ENCODE measurements at places on chromosomes 16 and 17. TPM values are rescaled to one million over a fixed set of nuclear protein-coding genes. Genes with fewer than 3 reads are reported as not detected.

HS3ST6 gene
- not detected for total RNA-seq

CRHR1 gene
- total RNA-seq: not detected

GDPD3 gene
- total RNA-seq: 8.7 TPM

MAP2K6 gene
- total RNA-seq: 10.7 TPM

ST6GALNAC1 gene
- total RNA-seq: 2.0 TPM

CD300LG gene
- not detected for total RNA-seq

METTL9 gene
- 79.7 TPM for total RNA-seq

RGS11 gene
- total RNA-seq: 0.34 TPM

OTOP2 gene
- total RNA-seq: not detected

C17orf50 gene
- not detected for total RNA-seq

ABI3 gene
- total RNA-seq: 44.0 TPM

FBXO39 gene
- 1.6 TPM for total RNA-seq

UMOD gene
- not detected for total RNA-seq

ZNF597 gene
- 2.2 TPM for total RNA-seq

SLC47A2 gene
- not detected for total RNA-seq

FOXN1 gene
- total RNA-seq: not detected

SLC16A6 gene
- 5.3 TPM for total RNA-seq

PITPNM3 gene
- total RNA-seq: 0.50 TPM

GP1BA gene
- total RNA-seq: not detected

ABCA10 gene
- 0.64 TPM for total RNA-seq

TBC1D3 gene
- not detected for total RNA-seq

TP53 gene
- total RNA-seq: 195 TPM

PRSS8 gene
- 0.18 TPM for total RNA-seq

UBE2Z gene
- 75.1 TPM for total RNA-seq

ABCA3 gene
- total RNA-seq: 6.6 TPM

GGA2 gene
- 124 TPM for total RNA-seq

PPY gene
- total RNA-seq: not detected

NME3 gene
- 34.3 TPM for total RNA-seq

NPIPB2 gene
- total RNA-seq: 13.4 TPM

VAT1 gene
- 18.5 TPM for total RNA-seq

DNAH9 gene
- total RNA-seq: not detected

SULT1A4 gene
- total RNA-seq: 9.8 TPM

CIBAR2 gene
- total RNA-seq: not detected

RASL10B gene
- 0.27 TPM for total RNA-seq

ABCC1 gene
- total RNA-seq: 65.5 TPM

ENPP7 gene
- total RNA-seq: not detected

KRT9 gene
- total RNA-seq: not detected

GRAPL gene
- 19.8 TPM for total RNA-seq

UBTF gene
- total RNA-seq: 172 TPM

NUBP2 gene
- total RNA-seq: 55.6 TPM
